ENCODE measurements at places on chromosomes 16 and 17. TPM values are rescaled to one million over a fixed set of nuclear protein-coding genes. Genes with fewer than 3 reads are reported as not detected.

Gene ZNF469
- total RNA-seq = 3.7 TPM

DNA sequence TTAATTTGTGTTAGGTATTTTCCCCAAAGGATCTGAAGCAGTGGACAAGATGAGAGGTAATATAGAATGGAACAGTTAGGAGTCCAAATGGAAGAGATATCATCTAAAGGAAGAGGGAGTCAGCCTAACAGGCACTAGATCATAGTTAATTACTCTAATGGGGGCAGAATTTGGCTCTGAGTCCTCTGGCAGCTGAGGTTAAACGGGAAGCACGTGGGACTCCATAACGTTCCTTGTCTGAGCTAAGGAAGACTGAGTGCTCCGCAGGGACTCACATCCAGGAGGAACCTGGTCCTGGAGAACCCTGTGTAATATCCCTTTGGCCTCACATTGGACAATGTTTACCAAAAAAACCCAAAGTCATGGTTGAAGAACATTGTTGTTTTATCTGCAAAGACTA lies 46.6 kb upstream of the TEX2 start:
- no peak for DNase-seq

DNA sequence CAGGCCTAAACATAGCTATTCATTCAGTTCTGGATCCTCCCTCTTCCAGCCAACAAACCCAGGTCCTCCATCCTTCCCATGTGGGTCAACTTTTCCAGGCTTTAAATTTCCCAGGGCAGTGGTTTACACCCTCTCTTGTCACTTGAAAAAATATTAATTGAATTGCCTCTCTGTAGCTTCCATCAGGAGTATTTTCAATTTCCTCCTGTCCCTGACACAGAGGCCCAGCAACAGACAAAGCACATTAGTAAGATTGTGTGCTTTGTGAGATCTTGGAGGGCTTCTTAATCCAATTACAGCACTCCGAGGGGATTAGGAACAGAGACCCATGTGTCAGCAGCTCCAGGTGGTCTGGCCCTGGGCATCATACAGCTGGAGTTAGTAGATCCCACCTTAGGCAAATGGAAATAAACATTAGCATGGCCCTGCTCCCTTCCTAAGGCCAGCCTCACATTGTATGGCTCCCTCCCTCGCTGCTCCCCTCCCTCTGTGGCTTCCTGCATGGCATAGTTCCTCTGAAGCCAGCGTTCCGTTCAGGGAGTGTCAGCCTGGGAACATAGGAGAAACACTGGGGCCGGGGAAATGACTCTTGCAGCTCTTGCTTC lies 132.7 kb upstream of the HSBP1 start:
- no peak for DNase-seq

Gene DOC2B
- 10.4 TPM for total RNA-seq

DNA sequence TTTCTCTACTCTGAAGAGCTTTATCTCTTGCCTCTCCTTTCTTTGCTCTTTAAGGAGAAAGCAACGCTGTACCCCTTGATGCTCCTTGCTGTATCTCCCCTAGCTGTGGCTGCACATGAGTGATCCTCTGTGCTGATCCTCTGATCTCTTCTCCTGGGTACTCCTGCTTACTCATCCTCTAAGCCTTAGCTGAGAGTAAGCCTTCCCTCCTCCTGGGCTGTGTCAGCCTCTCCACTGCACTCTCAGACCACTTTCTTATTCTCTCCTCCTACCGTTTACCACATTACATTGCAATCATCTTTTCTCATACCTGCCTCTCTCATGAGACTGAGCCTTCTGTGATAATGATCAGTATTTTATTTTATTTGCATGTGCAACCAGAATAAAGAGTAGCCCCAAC lies 25.1 kb downstream of the SOX9 start:
- DNase-seq = no peak

Gene TNFRSF17
- not detected for total RNA-seq

- DNase-seq = no peak
Measured at GRCh38 chr17:64630309-64631223, 31.5 kb downstream of the SMURF2 start.

- no peak for DNase-seq
Measured at GRCh38 chr17:147796-148740, 10.7 kb downstream of the SCGB1C2 start.

- no peak for DNase-seq
Measured at GRCh38 chr17:39699818-39700147, at the start of gene ERBB2. Gene ERBB2 (plus strand): TSS chr17:39700064. CDS start chr17:39700239, 175 bp downstream.

- DNase-seq = no peak
Measured at GRCh38 chr17:82938486-82938872, 98.7 kb upstream of the ZNF750 start.

- no peak for DNase-seq
Measured at GRCh38 chr16:4298761-4299522, 16.9 kb upstream of the GLIS2 start.

DNA sequence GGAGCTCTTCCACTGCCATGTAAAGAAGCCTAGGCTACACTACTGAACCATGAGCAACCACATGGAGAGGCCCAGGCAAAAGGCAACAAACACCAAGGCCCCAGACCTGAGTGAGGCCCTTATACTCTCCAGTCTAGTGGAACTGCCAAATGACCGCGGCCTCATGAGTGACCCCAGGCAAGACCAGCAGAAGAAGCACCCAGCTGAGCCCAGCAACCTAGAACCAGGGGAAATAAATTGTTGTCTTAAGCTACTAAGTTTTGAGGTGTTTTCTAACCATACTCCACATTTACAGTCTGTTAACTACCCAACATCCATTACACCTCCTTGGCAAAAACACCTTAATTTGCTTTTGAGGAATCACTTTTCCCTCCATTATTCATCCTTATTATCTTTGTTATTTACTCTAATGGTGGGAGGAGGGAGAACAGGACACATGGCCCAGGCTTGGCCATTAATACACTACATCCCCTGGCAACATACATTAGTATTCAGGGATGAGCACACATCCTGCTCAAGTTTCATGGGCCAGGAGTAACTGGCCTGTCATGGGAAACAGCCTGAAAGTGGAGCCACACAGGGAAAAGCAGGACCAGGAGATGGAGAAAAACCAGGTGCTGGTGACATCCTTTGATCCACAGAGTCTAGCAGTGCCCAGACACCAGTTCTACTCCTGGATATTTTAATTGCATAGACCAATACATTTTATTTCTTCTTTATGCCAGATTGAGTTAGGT lies 26.2 kb downstream of the SLC39A11 start:
- DNase-seq = no peak

Gene ASGR1
- not detected for total RNA-seq

DNA sequence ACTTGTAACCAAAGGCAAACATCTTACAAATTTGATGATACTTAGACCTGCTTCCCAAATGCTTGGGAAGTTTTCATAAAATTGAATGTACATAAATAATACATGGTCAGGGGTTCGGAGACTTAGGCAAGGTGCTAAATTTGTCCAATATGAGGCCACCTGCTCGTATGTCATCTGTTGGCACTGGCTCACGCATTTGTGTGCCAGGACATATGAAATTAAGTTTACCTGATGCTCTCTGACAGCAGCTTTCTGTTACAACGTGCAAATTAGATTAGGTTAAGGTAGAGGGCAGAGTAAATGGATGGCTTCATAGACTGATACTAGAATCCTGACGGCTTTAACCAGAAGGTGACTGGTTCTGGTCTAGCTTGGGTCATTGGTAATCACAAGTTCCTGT lies 970.3 kb upstream of the RBFOX1 start:
- DNase-seq = no peak

DNA sequence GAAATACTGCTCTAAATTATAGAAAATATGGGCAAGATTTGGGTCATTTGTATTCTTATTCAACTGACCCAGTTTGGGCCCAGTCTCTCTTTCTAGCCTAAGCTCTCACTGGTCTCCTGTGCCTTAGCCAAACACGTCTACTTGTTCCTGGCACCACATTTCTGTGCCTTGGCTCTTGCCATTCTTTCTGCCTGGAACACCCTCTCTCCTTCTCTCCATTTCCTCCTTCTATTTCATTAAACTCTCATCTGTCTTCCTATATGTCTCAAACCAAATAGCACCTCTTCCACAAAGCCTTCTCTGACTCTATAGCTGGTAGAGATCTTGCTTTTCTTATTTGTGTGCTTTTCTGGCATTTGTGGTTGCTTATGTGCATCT lies 37.7 kb upstream of the NUFIP2 start:
- DNase-seq = no peak

Gene CDH11
- total RNA-seq = 29.2 TPM

- no peak for DNase-seq
Measured at GRCh38 chr16:797120-797420, 3.5 kb downstream of the GNG13 start.

GRCh38 chr17:17815062-17815406 lies 21.8 kb downstream of the SREBF1 start:
- DNase-seq = no peak

Gene ARHGAP23
- total RNA-seq = 58.6 TPM

GRCh38 chr16:49867796-49868668 lies 12.1 kb upstream of the ZNF423 start:
- no peak for DNase-seq
